ENCODE measurements at places on chromosomes 1 and 21.

GRCh38 chr21:37869661-37870060 lies 46.6 kb downstream of the KCNJ6 start:
- no peak for DNase-seq

DNA sequence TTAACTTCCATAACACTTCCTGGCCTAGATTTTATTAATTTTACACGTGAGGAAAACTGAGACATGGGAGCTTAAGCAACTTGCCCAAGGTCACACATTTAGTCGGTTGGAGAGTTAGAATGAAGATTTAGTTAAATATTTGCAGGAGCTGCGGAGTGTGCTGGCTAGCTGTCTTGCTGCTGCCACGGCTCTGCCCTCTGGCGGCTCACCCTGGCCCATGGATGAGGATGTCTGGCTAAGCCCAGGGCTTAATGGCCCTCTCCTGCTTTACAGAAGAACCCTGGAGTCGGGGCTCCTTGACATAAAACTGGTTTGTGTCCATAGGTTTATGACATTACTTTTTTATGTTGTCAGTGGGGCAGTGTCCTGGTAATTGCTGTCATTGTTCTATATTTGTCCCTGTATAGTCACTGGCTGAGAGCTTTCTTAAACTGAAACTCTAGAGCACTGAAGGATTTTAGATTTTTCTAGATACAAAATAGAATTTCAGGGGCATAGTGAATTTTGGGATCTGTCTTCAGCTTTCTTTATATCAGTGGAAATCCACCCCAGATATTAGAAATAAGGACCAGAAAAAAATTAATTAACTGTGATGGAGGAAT lies 88.9 kb upstream of the WLS start:
- DNase-seq = no peak

- DNase-seq = no peak
Observed at GRCh38 chr1:20551945-20552727, at the start of gene FAM43B. FAM43B (plus strand) TSS chr1:20552573; CDS start chr1:20552974, 401 bp downstream.

DNA sequence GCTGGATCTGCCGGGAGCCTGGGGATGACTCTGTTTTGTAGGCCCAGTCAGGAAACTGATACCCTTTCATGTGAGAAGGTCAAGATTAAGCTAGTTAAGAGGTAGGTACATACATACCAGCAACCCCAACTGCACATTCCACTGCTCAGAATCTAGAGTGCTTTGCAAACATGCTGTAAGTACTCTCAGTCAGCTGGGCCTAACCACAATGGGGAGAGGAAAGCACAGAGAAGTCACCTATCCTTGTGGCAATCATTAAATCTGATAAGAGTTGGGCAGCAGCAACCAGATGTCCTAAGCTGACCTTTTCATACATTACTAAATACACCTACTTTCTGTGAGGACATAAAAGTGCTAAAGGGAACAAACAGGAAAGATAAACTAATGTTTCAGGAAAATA lies 2.5 kb downstream of the ETV3 start:
- no peak for DNase-seq

- no peak for DNase-seq
Observed at GRCh38 chr1:234745844-234746797, 136.1 kb upstream of the IRF2BP2 start.

- DNase-seq = no peak
Observed at GRCh38 chr1:168774241-168774640, 45.2 kb upstream of the DPT start.

All from T-helper 9 cell (primary cell).